WTC11 (cell line): ENCODE measurements at places on chromosomes 2 and 18.

DNA sequence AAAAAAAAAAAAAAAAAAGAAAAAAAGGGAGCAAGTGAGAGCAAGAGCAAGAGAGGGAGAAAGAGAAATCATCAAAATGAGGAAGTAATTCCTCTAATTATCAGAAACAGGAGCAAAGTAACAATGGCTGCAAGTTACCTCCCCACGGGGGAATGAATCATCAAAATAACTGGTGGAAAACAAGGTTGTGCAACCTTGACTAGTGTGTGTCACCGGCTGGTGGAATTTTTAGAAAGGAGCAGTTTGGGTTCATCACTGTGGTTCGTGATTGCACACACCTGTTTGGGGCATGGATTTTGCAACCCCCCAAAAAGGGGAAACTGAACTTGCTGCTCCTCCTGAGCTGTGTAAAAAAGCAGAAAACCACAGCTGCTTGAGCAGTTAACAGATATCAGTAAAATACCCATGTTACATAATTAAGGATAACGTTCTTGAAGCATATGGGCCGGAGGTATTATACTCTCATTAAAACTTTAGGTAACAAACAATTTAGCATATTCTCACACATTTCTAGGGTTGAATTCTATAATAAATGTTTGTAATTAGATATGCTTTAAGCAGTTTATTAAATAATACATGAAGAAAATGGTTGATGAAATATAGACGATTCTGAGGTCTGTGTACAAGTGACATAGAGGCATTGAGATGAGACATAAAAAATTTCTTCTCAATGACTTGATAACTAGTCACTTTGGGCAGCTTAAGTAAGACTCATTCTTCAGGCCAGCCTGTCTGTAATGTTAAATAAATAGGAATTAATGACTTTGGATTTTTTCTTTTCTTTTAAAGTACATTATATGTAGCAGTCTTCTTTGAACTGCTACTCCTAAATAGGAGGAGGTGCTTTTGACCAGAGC lies 184.2 kb upstream of the ZEB2 start:
- DNase-seq = no peak

GRCh38 chr2:196591004-196591403 lies 48.5 kb upstream of the CCDC150 start:
- no peak for DNase-seq

- DNase-seq = no peak
Measured at GRCh38 chr2:225668606-225669266, 269.2 kb downstream of the NYAP2 start.

DNA sequence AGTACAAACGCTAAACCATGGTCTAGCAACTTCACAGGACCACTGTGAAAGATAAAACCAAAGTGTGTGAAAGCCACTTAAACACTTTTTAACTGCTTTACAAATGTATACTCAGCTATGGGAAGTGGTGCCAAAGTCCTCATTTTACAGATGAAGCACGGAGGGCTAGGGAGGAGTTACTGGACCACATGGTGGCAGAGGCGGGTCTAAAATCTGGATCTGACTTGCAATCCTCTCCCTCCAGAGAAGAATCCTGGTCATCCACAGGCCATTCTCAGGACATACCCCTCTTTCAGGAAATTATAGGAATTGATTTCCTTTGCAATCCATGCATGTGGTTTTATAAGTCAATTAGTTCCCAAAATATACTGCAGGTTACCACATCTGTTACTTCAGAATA lies 84.6 kb upstream of the GYPC start:
- DNase-seq = peak; percentile 12

- no peak for DNase-seq
Measured at GRCh38 chr2:30914456-30914855, 107.2 kb upstream of the CAPN13 start.

GRCh38 chr18:76709659-76710645 lies 112.4 kb upstream of the ZNF236 start:
- DNase-seq = peak; percentile 68

DNA sequence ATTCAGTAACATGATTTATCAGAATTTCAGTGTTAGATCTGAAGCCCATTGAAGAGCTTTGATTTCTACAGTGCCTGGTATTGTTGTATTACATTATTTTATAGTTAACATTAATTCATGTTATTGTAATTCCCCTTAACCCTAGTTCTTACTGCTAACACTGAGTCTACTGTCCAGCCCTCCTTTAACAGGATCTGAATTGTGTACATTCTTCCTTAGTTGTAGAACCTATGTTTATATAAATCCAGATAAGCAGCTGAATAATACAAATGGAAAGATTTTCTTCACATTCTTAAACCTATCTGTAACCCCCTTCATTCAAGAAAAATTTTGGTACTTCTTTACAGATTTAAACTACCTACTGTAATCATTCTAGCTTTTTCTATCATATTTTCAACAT lies 14.7 kb downstream of the NDUFAF7 start:
- no peak for DNase-seq
